ENCODE measurements at places on chromosomes 12 and 14.

DNA sequence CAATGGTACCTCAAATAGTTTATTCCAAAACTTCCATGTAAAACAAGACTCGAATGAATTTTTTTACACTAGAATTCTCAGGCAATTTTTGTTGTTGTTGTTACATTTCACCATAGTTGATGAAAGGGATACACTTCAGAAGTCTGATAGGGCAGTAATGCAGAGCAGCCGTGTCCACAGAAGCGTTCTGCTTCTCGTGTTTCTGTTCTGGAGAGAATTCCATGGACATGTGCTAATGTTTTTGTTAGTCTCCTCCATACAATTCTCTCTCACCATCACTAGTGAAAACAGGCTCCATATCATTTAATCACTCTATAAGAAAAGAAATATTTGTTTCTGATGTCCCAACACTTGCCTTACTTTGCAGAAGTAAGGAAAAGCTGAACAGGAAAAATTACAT is 606.1 kb downstream of the SLC16A7 start:
- no peak for DNase-seq

GRCh38 chr12:69648476-69648875 is 37.8 kb upstream of the LRRC10 start:
- no peak for DNase-seq

GRCh38 chr12:21780786-21781185 is 6.3 kb upstream of the KCNJ8 start:
- no peak for DNase-seq

DNA sequence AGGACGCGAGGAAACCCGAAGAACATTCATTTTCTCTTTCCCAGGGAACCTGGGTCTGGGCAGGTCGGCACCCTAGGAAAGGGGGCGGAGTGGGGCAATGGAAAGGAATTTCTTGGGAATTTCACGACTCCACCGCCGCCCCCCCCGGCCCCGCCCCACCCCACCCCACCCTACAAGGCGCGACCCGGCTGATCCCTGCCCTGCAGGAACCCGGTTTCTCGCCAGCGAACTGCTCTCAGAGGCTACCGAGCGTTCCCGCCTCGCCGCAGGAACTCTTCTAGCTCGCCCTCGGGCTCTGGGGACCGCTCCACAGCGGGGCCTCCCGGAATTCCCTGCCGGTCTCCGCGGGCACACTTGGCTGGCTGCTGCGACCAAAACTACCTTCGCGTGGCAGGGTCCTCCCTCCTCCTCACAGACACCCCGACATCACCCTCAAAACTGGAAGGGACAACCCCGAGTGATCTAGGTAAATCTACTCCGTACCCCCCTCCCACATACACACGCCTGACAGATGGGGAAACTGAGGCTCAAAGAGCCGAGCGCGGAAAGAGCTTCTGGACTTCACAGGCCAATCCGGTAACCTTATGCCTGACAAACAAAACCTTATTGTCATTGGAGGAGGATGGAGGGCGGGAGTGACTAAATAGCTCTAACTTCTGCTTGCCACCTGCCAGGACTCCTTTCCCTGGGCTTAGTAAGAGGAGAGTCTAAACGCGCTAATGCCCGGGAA is 785 bp upstream of the ACTN1 start:
- DNase-seq: peak; percentile 32

DNA sequence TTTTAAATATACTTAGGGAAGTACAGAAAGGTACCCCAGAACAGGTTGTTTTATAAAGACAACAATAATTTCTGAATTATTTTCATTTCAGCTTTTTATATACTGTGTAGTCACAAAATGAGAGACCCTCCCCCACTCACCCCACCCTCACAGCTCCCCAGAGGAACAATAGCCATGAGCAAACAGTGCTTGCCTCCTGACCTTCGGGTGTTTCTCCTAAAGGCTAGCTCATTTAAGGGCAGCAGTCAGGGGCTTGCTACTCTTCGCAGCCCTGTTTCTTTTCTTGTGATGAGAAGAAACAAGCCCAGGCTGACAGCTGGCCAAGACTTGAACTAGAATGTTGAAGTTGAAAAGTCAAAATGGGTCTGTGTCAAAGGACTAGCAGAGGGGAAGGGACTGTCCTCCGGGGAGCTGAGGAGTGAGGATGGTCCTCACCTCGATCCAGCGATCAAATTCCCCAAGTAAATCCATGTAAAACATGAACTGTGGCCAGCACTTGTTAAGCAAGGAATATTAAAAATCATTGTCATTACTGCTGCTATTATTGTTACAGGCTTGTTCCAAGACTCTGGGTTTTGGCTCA is 133.8 kb upstream of the ARHGAP5 start:
- no peak for DNase-seq

- DNase-seq: peak; percentile 21
Measured at GRCh38 chr12:53232646-53233461, 845 bp upstream of the RARG start.
